ENCODE measurements at places on chromosomes 11 and 22. TPM values are rescaled to one million over a fixed set of nuclear protein-coding genes. Genes with fewer than 3 reads are reported as not detected.

Gene TMEM126A
- total RNA-seq = 24.7 TPM

Gene FGF4
- total RNA-seq = 17.3 TPM

DNA sequence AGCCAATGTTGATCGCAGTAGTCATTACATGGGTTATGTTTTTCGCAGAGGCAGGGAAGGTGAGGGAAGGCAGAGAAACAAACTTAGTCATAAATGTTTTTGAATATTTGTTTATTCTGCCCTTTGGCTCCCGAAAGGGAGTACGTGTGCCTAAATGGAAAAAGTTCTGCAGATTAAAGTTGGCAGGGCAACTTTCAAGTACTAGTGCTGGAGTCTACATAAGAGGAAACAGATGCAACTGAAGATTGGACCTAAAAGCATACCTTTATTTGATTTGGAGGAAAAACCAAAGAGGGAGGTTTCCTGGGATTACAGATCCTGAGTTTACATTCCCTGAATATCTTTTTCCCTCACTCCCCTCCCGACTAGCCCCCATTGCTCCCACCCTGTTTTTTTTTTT is 5.7 kb downstream of the HSD17B12 start:
- peaks cover 16% of the 10 kb centered on the region for H3K4me1 ChIP-seq
- DNase-seq = no peak
- no peaks in the 10 kb centered on the region for H3K27me3 ChIP-seq
- no peak overlapping the region for H3K27ac ChIP-seq

DNA sequence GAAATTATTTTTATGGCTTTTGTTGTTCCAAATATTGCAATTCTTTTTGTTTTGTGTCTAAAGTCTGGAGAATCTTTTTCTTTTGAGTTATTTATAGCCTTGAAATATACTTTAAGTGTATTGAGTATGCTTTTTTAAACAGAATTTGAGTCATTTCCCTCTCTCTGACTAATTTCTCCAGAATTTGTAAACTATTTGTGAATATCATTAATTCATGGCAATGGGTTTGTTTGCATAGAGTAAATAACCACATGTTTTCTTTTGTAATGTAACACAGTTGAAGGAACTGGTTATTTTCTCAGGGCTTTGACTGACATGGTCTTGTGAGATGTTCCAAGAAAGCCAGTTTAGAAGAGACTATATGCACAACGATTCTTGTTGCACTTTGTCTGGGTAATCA is 30.9 kb upstream of the MPEG1 start:
- no peak for DNase-seq
- peaks cover 7% of the 10 kb centered on the region for H3K4me1 ChIP-seq
- H3K4me3 ChIP-seq = no peak overlapping the region
- no peaks in the 10 kb centered on the region for H3K36me3 ChIP-seq
- no peaks in the 10 kb centered on the region for H3K27me3 ChIP-seq

GRCh38 chr11:111331711-111332479 is 33.5 kb downstream of the POU2AF3 start:
- no peak for DNase-seq
- no peak overlapping the region for H3K4me3 ChIP-seq
- no peaks in the 10 kb centered on the region for H3K36me3 ChIP-seq
- peaks cover 28% of the 10 kb centered on the region for H3K4me1 ChIP-seq
- H3K27ac ChIP-seq = no peak overlapping the region

GRCh38 chr11:7353100-7353499 is 101.4 kb downstream of the SYT9 start:
- no peak overlapping the region for H3K4me3 ChIP-seq
- H3K27ac ChIP-seq = no peak overlapping the region
- H3K27me3 ChIP-seq = no peaks in the 10 kb centered on the region
- H3K36me3 ChIP-seq = no peaks in the 10 kb centered on the region
- peak; percentile 11 for DNase-seq

GRCh38 chr11:100419518-100419917 is 267.6 kb upstream of the ARHGAP42 start:
- no peak for DNase-seq
- no peaks in the 10 kb centered on the region for H3K36me3 ChIP-seq
- H3K27ac ChIP-seq = no peak overlapping the region
- H3K4me1 ChIP-seq = no peaks in the 10 kb centered on the region
- no peaks in the 10 kb centered on the region for H3K27me3 ChIP-seq

DNA sequence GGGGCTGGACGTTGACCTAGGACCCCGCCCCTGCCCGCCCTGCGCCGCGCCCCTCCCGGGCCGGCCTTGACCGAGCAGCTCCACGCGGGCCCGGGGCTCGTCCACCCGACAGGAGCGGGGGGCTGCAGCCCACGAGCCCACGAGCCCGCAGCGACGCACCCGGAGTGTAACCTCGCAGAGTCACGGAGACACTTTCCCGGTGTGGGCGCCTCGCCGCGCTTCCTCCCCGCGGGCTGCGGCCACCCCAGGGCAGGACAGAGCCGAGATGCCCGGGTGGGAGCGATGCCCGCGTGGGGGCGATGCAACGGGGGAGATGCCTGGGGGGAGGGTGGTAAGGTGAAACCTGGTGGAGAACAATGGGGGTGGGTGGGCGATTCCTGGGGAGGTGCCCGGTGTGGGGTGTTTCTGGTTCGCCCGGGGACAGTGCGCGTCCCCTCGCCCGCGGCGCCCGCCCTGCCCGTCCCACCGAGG is 4.9 kb upstream of the ZBED4 start:
- H3K27me3 ChIP-seq = peaks cover 3% of the 10 kb centered on the region
- H3K27ac ChIP-seq = no peak overlapping the region
- peaks cover 17% of the 10 kb centered on the region for H3K4me1 ChIP-seq
- H3K4me3 ChIP-seq = peak overlapping the region; percentile 40
- no peaks in the 10 kb centered on the region for H3K36me3 ChIP-seq
- no peak for DNase-seq

- H3K27me3 ChIP-seq = no peaks in the 10 kb centered on the region
- no peak overlapping the region for H3K27ac ChIP-seq
These were observed 7.0 kb downstream of the GTF2H1 start for GRCh38 chr11:18329196-18329870.

All from tibial nerve (tissue), 4 donors.